ENCODE measurements at places on chromosomes 7 and 10.

GRCh38 chr7:37117292-37117691 lies 331.4 kb downstream of the ELMO1 start:
- DNase-seq, result no peak

DNA sequence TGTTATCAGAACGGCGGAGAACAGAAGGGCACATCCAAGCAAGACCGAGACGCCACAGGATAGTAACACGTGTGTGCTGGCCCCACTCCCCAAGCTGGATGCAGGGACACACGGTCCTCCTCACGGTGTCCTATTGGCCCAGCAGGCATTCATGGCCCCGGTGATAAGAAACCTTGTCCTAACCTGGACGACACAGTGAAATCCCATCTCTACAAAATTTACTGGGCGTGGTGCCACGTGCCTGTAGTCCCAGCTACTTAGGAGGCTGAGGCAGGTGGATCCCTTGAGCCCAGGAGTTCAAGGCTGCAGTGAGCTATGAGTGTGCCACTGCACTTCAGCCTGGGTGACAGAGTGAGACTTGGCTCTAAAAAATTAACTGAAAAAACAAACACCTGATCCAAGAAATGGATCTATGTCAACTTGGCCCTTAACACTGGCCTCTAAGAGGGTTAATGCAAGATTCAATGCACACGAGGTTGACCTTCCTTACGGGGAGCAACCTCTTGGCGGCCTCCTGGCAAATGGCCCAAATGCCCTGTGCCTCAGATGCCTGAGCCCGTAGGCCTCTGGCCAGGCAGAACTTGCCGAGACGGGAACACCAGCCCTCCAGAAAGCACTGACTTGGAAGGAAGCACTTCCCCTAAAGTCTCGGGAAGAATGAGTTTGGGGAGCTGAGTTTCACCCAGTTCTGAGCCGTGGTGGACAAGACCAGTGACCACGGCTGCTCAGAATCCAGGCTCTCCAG lies 72.3 kb downstream of the ZRANB1 start:
- no peak for DNase-seq

GRCh38 chr10:52353960-52354394 lies 39.9 kb downstream of the DKK1 start:
- no peak for DNase-seq

DNA sequence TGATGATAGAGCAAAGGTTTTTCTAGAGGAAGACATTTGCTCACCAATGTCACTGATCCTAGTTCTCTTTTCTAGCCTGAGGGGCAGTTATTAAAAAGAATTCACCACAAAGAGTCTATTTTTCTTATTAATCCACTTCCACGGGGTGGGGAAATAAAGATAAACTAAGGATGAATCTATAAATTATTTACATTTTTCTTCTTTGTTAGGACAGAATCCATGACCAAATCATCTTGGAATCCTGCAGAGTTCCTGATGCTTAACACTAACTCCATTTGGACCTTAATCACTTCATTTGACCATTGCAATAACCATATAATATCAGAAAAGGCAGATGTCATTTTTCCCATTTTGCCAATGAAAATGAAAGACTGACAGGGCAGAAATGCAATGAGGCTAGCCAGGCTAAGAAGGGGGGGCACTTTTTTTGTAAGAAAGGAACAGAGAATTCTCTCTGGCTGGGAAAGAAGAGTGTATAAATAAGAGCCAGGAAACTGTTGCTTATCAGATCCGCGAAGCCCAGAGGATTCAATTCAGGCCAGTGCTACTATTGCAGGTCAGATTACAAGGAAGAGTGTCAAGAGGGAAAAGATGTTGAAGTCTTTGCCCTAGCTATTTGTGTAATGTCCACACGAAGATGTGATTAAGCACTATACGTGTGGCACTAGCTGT lies 433.2 kb downstream of the TNS3 start:
- DNase-seq, result no peak

DNA sequence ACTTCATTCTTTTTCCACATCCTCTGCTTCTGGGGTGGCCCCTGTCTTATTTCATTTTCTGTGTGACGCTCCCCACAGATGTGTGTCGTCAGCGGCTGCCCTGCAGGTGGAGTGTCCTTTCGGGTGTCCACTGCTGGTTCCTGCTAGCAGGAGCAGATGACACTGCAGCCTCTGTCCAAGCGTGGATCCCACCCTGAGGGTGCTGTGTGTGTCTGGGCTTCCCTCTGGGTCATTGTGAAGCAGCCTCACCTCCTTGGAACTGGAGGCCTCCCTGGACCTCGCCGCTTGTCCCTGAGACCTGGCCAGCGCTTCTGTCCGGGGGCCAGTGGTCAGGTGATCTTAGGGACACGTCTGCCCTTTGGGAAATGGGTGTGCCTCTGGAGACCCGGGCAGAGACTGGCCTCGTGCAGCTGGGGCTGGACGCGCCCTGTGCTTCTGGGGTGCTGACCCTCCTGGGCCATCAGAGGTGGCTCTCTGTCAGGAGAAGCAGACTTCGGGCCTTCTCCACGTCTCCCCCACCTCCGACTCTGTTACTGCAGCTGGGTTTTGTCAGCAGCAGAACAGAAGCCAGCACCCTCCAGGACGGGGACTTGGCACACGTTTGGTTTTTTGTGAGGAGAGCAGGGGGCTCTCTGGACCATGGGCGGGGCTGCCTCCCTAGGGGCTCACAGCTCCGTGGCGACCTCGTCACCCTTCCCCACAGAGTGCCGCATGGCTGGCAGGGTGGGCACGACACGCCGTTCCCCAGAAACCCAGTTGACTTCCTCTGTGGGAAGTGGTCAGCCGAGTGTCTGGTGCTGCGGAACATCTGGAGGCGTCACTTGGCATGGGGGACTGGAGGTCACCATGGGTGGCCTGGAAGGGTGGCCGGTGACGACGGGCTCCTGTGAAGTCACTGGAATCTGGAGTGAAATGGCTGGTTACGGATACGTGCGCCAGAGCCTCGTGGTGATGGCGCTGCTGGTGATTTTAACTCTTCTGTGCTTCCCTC lies 48.4 kb downstream of the INPP5A start:
- DNase-seq, result no peak
